PC-9 (cell line): ENCODE measurements at places on chromosomes 12 and 14. TPM values are rescaled to one million over a fixed set of nuclear protein-coding genes. Genes with fewer than 3 reads are reported as not detected.

Gene SH2B3
- 4.8 and 6.5 TPM in 2 replicates for total RNA-seq

Gene LRP6
- total RNA-seq = 45.5 and 60.0 TPM in 2 replicates

Gene SDR9C7
- not detected in 2 replicates for total RNA-seq

GRCh38 chr14:101361044-101361443 is 200.3 kb upstream of the DIO3 start:
- DNase-seq = no peak
- H3K4me1 ChIP-seq = peaks cover 14% of the 10 kb centered on the region
- H3K4me3 ChIP-seq = no peak overlapping the region
- H3K36me3 ChIP-seq = no peaks in the 10 kb centered on the region

DNA sequence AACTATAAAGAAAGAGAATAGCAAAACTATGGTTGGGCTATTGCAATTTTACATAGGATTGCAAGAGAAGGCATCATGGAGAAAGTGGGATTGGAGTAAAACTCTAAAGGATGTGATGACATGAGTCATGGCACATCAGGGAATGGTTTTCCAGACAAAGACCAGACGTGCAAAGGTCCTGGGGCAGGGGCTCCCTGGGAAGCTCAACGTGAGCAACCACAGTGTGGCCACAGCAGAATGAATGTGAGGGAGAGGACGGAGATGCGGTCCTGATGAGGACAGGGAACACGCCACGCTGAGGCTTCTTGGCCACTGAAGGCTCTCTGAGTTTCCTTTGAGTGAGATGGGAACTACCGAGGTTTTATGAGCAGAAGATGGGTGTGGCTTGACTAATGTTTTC is 38.2 kb downstream of the FZD10 start:
- no peak overlapping the region for H3K27ac ChIP-seq
- no peak for DNase-seq
- H3K36me3 ChIP-seq = no peaks in the 10 kb centered on the region
- peaks cover 73% of the 10 kb centered on the region for H3K27me3 ChIP-seq
- H3K4me1 ChIP-seq = no peaks in the 10 kb centered on the region

DNA sequence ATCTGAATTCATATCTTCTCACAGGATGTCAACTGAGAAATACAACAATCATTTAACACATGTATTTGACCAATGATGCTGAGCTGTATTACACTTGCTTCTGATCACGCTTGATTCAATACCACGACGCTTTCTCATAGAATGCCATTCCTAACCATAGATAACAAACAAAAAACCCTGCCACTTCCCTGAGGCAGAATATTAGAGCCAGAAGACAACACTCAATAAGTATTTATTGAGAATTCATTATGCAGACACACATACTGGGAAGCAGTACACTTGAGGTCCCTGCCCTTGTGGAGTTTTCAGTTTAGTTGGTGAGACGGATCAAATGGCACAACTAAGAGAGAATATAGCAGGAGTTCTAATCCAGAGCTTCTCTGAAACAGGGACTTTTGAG is 32.4 kb downstream of the BLTP3B start:
- H3K4me3 ChIP-seq = no peak overlapping the region
- H3K27me3 ChIP-seq = no peaks in the 10 kb centered on the region
- H3K36me3 ChIP-seq = no peaks in the 10 kb centered on the region
- H3K27ac ChIP-seq = no peak overlapping the region

DNA sequence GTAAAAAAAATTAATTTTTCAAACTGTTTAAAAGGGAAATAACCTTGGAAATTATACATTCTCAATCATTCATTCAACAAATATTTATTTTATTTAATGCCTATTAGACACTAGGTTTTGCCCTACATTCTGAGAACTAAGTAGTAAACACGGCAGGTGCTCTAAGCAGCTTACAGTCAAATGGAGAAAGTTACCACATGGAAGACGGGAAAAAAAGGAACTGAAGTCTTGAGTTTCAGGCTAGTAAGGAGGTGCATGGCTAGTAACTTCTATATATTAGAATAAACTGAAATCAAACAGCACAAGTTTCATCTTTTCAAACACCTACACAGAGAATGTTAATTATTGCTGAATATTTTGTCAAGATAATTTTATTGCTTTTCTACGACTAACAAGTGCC is 52.9 kb downstream of the C12orf42 start:
- no peak for DNase-seq
- H3K27me3 ChIP-seq = peaks cover 7% of the 10 kb centered on the region
- no peak overlapping the region for H3K27ac ChIP-seq
- no peaks in the 10 kb centered on the region for H3K36me3 ChIP-seq
- H3K4me3 ChIP-seq = no peak overlapping the region
- H3K4me1 ChIP-seq = no peaks in the 10 kb centered on the region

DNA sequence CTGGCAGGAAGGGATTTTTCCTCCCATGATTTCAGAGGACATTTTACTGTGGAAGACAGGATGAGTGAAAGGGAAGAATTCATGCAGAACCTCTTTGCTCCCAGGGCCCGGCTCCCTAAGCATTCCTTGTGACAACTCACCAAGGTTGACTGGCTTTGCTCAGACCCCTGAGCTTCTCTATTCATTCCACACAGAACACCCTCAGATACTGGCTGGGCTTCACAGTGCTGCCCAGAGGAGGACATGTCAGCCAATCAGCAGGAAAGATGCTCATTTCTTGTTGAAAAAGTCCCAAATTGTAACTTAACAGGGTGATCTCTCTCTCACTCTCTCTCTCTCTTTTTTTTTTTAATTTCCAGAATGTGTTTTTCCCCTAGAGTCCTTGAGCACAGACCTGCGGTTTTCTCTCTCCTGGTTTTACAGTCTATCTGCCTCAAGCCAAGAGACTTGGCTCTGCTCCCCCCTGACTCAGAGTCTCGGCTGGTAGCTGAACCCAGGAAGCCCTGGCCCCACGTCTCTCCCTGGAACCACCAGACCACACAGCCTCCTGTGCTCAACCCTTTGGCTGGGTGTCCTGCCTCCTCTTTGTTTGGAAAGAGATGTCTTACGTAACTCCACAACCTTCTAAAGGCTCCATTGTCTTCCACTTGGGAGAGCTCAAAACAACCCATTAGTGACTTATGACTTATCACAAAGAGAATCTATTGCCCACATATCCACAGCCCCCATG is 43.9 kb downstream of the SSPN start:
- H3K4me3 ChIP-seq = peak overlapping the region; percentile 23; the same call in 1 of the 2 replicates
- H3K4me1 ChIP-seq = peaks cover 72% of the 10 kb centered on the region
- DNase-seq = peak; percentile 91
- no peaks in the 10 kb centered on the region for H3K36me3 ChIP-seq
- peak overlapping the region; percentile 85 for H3K27ac ChIP-seq

- H3K27ac ChIP-seq = no peak overlapping the region
- DNase-seq = no peak
- no peaks in the 10 kb centered on the region for H3K36me3 ChIP-seq
- H3K4me1 ChIP-seq = peaks cover 88% of the 10 kb centered on the region
Measured at GRCh38 chr12:109879351-109880042, 844 bp downstream of the GLTP start.

- no peak overlapping the region for H3K27ac ChIP-seq
- H3K27me3 ChIP-seq = no peaks in the 10 kb centered on the region
- H3K4me1 ChIP-seq = peaks cover 22% of the 10 kb centered on the region
- H3K36me3 ChIP-seq = no peaks in the 10 kb centered on the region
Measured at GRCh38 chr12:31506515-31507306, 84.2 kb downstream of the DENND5B start.
